ENCODE measurements at places on chromosomes 2 and 18.

DNA sequence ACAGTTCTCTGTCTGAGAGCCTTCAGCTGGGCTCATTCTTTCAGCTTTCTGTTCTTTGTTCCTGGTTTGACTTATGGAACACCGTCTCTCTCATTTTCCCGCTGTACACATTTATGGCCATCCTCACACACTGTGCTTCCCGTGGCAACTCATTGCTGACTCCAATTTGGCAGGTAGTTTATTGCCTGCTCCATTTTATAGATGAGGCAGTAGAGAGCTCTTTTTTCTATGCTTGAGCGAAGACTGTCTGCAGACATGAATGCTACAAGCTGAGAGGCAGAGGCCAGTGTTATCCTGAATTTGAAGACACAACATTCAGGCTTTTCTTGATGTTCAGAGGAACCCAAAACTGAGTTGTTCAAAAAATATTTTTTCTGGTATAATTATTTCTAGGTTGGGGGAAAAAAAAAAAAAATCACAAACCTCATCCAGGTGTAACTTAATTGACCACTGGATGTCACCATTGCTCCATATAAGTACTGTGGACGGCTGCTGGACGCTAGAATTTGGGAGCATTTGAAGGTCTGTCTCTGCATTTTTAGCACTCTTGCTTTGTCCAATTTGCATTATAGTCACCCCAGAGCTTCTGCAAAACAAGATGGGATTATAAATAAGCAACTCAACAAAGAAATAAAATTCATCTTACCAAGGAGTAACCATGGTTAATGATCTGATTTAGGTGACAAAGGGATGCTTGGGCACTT is 83.5 kb downstream of the HRH4 start:
- DNase-seq = no peak

GRCh38 chr2:26764906-26765305 is 822 bp downstream of the SLC35F6 start:
- DNase-seq = no peak

GRCh38 chr2:143255086-143255485 is 125.9 kb downstream of the ARHGAP15 start:
- DNase-seq = no peak

- DNase-seq = no peak
Observed at GRCh38 chr2:26704441-26704977, 12.0 kb downstream of the KCNK3 start.

DNA sequence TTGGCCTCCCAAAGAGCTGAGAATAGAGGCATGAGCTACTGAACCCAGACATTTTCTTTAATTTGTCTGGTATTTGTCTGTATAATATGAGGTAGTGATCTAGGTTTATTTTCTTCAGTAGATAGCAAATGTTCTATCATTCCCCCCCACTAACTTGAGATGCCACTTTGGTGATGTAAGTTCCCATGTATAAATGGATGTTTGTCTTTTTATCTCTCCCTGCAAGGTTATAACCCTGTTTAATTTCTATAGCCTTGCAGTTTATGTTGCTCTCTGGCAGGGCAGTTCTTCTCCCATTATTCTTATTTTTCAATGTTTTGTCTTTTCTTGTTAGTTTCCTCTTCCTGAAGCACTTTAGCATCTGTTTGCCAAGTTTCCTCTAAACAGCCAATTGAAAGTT is 39.1 kb upstream of the MAP4K4 start:
- no peak for DNase-seq

DNA sequence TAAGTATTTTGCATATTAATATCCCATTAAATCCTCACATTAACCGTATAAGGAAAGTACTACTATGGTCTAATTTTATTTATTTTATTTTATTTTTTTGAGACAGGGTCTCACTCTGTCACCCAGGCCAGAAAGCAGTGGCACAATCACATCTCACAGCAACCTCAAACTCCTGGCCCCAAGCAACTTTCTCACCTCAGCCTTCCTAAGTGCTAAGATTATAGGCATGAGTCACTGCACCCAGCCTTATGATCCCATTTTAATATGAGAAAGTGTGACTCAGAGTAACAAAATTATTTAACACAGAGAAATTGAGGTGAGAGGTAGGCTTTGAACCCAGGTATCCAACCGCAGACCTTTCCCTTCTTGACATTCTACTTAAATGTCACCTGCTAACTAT is 330.0 kb upstream of the POU3F3 start:
- no peak for DNase-seq

DNA sequence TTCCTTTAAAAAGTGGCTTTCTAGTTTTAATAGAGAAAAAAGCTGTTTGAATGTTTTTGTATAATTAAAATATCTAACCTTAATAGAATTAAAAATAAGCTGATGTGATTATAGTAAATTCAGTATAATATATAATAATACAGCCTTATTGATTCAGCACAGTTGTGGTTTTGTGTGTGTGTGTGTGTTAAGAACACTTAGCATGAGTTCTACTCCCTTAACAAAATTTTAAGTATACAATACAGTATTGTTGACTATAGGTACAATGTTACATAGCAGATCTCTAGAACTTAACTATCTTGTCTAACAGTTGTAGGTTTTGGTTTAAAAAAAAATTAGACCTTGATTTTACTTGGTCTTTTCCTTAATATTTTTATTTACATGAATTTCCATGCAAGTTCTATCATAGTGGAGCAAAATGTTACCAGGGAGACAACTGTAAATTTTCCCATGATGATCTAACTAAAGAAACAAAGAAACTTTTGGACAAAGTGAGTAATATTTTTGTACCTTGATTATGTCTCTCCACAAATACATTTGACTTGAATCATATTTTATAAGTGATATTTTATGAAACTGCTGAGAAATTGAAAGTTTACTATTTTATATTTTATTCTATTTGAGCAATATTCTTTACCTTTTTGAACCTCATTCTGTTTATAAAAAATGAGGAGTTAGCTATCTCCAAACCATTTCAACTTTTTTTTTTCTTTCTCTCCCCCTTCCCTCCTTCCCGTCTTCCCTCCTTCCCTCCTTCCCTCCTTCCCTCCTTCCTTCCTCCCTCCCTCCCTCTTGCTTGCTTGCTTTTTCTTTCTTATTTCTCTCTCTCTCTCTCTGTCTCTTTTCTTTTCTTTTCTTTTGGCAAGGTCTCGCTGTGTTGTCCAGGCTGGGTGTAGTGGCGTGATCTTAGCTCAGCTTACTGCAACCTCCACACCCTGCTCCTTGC is 46.3 kb downstream of the ZC3H6 start:
- no peak for DNase-seq

GRCh38 chr18:7662866-7663265 is 95.8 kb downstream of the PTPRM start:
- no peak for DNase-seq

GRCh38 chr18:75003764-75004690 is 204.9 kb downstream of the PTGR3 start:
- DNase-seq = no peak

DNA sequence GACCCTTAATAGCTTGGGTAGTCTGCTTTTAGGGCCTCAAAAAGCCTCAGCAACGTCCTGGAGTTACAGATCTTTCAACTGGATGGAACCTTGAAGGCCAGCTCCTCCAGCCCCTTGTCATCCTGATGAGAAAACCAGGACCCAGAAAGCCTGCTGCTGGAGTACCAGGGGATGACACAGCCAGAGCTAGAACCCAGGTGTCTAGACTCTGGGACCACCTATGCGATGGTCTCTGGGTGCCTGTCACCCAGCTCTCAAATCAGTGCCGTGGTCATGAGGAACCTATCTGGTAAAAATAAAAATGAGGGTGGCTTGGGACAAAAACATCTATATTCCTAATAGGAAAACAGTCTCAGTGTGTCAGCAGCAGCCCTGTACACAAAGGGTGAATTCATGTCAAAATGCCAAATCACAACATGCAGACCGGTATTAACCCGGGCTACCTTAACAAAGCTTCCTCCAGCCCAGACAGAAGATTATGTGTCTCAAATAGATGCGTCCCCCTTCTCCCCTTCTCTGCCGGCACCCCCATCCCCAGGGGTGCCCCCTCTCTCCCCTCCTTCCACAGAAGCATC is 28.5 kb downstream of the SMAD7 start:
- DNase-seq = no peak

DNA sequence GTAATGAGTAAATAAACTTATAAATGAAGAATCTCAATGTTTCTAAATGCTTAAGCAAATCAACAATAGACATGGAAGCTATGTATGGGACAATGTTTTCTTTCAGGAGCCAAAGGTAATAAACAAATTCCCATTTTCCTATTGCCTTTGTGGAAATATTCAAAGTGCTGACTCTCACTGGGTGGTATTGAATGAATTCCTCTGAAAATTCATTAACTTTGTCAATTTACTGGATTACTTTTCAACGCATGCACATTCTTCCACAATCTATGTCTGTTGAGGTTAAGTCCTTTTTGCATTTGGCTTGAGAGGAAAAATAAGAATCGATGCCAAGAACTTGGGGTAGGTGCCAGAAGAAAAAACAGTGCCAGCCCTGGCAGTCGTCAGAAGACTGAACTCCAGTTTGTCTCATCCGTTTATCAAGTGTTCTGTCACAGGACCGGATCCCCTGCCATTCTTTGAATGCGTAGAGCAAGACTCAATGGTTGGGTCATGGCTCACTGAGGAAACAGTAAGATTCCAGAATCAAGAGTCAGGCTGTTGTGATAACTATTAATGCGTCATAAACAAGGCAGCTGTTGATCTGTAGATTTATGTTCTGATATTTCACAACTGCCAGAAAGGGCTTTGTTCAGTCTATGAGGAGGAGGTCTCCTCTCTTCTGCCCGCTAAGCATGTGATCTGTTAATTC is 133.3 kb downstream of the GFPT1 start:
- no peak for DNase-seq

GRCh38 chr2:232323328-232323650 is 55.3 kb upstream of the ALPP start:
- no peak for DNase-seq

DNA sequence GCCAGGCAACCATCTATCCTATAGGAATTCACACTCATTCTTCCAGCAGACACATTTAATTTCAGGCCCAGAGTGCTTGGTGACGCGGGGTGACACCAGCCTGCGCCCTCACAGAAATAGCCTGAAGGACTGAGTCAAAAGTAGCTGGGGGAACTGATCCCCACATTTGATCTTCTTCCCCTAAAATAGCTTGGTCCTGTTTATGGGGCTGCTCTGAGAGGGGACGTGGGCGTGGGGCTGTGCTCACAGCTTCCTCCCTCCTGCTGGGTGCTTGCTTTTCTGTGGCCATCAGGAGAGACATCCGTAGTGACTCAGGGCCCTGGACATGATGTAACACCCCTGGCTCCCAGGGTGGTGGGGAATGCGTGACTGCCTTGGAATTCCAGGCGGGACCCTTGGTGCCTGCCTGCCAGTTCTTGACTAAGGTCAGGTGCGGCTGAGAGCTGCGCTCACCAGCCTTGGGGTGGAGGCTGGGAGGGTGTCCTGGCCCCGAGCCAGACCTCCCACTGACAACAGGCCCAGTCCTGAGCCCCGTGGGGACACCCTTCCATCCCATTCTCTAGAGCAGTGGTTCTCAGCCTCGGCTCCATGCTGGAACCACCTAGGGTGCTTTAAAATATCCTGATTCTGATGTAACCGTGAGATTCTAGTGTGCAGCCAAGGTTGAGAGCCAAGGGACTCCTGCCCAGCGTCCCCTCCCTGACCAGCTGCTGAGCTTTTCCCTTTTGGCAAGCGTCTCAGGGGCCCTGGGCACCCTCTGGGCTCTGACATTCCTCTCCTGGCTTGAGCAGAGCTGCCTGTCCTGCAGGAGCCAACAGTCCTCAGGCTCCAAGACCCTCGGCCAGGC is 47.4 kb upstream of the SMAD7 start:
- peak; percentile 91 for DNase-seq

DNA sequence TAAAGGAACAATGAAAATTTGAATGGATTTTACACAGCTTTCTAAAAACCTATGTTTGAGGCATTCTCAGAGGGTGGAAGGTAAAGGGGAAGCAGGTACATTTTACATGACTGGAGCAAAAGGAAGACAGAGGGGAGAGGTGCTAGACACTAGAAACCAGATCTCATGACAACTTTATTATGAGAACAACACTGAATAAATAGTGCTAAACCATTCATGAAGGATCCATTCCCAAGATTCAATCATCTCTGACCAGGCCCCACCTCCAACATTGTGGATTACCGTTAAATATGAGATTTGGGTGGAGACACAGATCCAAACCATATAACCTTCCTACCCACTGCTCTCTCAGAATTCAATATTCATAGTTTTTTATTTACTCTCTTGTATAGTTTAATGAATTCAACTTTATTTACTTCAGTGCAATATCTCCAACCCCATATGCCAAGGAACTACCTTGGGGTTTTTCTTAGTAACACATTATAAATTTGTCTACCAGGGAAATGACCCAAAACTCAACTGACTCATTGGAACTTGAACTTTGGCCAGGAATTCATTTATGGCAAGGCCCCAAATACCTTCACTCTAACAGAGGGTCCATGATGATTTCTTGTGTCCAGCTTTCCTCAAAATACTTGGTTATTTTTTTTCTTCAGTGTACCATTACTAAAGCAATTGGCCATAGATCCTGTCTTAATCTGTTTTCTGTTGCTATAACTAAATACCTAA is 317.8 kb downstream of the GULP1 start:
- DNase-seq = no peak

- DNase-seq = no peak
Observed at GRCh38 chr2:23824777-23825212, 102.1 kb downstream of the ATAD2B start.

GRCh38 chr2:234951664-234952269 is at the start of gene SH3BP4:
Gene SH3BP4 (plus strand): TSS chr2:234952017. CDS start chr2:235035003, 82,986 bp downstream.
- DNase-seq = peak; percentile 77

GRCh38 chr2:105179469-105180372 is 61.8 kb upstream of the GPR45 start:
- DNase-seq = no peak

- DNase-seq = no peak
Observed at GRCh38 chr18:4870177-4870773, 326.8 kb downstream of the AKAIN1 start.

GRCh38 chr18:9426753-9427152 is 48.6 kb upstream of the RALBP1 start:
- no peak for DNase-seq

GRCh38 chr2:115635430-115635829 is 1193.0 kb downstream of the DPP10 start:
- DNase-seq = no peak

DNA sequence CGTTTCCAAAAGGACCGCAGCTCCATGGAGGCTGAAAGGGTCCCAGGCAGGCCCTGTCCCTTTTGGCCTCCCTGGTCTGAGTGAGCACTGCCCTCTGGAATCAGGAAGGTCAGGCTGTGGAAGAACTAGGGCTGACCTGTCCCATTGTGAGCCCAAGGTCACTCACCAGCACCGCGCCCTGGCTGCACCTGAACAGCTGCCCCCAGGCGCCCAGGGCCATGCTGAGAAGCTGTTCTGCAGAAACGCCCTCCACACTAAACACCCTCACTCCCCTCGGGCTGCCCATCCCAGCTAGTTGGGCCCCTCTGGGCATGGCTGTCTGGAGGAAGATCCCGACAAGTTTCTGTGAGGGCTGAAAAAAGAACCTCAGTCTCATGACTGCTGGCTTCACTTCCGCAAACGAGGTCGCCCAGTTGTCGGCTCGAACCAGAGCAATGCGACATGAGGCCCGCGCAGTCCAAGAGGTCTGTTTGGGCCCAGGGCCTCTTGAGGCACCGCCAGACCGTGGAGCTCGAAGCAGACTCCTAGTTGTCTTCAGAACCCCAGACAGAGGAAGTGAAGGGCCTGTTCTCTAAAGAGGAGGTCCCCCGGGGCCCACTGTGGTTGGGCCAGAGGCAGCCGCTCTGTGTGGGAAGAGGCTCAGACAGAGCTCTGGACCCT is 64.4 kb downstream of the INPP5D start:
- no peak for DNase-seq

Measured in substantia nigra (tissue), 51 donors.